Type B pancreatic cell (in vitro differentiated cells): ENCODE measurements at places on chromosomes 1 and 21.
A peak's percentile ranks its signal among the peaks of the same experiment; 100 is the strongest.

DNA sequence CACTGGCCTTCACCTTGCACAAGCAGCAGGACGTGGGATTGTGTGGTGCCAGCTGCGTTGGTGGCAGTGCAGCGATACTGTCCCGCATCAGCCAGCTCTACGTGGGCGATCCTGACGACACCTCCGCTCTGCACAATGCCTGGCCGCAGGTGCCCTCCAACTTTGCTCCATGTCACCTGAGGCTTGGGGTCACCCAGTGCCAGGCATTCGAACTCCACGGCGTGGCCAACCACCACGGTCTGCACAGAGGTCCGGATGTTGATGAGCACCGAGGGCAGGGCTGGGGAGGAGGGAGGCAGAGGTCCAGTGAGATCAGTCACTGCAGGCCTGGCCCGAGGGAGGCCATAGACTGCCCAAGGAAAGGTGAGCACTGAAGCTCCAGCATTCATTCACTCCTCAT is 22.6 kb downstream of the LDLRAD2 start:
- DNase-seq, result no peak

GRCh38 chr1:201332616-201333335 is 44.7 kb downstream of the TNNT2 start:
- DNase-seq, result no peak

GRCh38 chr1:41976671-41977070 is 57.9 kb upstream of the HIVEP3 start:
- DNase-seq, result no peak

GRCh38 chr1:41648230-41648629 is 163.7 kb upstream of the EDN2 start:
- no peak for DNase-seq

GRCh38 chr1:27527223-27527889 is 37.4 kb upstream of the WASF2 start:
- no peak for DNase-seq

- no peak for DNase-seq
Observed at GRCh38 chr1:15358565-15359133, 51.0 kb upstream of the EFHD2 start.

- peak; percentile 78 for DNase-seq
Observed at GRCh38 chr1:6208723-6209660, 3.1 kb downstream of the RNF207 start.

DNA sequence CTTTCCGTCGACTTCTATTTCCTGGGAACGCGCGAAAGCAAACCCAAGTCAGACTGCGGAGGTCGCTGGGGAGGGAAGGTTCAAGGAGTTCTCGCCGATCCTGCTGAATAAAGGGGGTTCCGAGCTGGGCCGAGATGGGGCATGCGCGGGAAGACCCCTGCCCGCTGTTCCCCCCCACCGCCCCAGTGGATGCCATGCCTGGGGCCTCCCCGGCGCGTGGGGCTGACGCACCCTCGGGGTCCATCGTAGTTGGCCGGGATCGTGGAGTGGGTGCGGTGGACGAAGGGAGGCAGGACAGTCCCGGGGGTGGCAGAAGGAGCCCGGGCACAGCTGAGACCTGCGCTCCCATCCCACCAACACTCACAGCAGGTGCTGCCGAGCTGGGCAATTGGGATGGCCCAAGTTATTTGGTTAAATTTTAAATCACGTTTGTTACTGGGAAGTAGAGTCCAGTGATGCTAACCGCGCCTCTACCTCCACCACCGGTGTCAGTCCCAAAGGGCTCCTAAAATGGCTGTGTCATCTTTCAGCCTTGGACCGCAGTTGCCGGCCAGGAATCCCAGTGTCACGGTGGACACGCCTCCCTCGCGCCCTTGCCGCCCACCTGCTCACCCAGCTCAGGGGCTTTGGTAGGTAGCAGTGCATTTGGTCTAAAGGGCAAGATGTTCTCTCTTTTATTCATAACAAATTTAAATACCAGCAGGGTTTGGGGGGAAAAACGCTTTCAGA is 801 bp downstream of the MX1 start:
- DNase-seq, result no peak

GRCh38 chr1:62800281-62800680 is 16.3 kb downstream of the ATG4C start:
- no peak for DNase-seq

GRCh38 chr21:34031835-34032370 is 41.5 kb upstream of the MRPS6 start:
- DNase-seq, result no peak

GRCh38 chr1:230129341-230129740 is 62.3 kb downstream of the GALNT2 start:
- DNase-seq, result no peak

GRCh38 chr1:150477733-150478132 is 9.5 kb upstream of the TARS2 start:
- DNase-seq, result no peak

DNA sequence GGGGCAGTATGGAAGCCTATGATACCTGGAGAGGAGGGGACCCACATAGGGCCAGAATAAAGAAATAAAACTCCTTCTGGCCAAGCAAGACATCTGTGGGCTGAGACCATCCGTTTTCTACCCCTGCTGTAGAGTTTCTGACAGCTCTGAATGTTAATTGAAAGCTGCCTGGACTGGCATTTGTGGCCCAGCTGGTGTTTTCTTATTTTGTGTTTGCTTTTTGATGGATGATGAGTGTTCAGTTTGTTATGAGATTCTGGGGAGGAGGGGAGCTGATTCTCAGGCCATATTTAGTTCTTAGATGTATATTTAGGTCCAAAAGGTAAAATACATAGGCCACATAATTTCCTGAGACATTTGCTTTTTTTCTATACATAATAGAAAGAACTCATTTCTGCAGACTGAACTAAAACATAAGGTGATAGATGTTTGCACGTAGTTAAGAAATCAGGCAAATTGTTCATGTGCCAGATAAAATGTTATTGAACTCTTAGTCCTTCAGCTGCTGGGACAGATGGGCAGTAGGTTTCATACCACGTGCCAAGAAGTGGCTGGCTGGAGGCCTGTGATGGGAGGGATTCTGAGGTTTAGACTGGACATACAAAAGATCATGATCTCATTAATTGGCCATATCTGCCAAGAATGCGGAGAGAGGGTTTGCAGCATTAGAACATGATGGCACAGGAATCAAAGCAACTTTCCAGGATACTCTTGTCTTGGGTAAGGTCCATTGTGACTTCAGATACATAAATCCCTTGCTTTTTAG is 54.1 kb downstream of the DSCAM start:
- no peak for DNase-seq

GRCh38 chr1:232697187-232697822 is 67.4 kb upstream of the SIPA1L2 start:
- DNase-seq, result no peak

DNA sequence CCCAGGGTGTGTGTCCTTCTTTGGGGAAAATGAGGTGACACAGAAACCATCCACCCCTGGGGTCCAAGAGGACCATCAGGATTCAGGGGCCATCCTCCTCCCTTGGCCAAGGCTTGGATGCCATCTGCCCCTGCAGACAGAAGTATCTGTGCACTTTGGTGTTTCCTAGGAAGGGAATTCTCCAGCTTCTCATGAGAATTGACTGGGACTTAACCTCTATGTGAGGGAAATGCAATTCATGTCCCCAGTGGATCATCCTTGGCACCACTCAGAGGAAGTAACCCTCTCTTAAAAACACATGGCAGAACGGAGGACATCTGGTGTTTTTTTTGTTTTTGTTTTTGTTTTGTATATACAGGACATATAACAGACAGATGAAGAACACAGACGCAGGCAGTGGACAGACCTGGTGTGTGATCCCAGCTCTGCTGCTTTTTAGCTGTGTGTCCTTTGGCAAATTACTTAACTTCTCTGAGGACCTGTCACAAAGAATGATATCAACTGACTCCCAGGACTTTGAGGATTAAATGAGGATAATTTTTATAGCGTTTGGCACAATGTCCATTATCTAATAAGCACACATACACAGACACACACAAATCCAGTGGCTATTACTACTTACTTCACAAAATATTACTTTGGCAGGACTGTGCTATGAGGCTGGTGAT is 3.8 kb downstream of the TNN start:
- DNase-seq, result no peak

- no peak for DNase-seq
Observed at GRCh38 chr1:222195857-222196256, 352.0 kb downstream of the HHIPL2 start.

DNA sequence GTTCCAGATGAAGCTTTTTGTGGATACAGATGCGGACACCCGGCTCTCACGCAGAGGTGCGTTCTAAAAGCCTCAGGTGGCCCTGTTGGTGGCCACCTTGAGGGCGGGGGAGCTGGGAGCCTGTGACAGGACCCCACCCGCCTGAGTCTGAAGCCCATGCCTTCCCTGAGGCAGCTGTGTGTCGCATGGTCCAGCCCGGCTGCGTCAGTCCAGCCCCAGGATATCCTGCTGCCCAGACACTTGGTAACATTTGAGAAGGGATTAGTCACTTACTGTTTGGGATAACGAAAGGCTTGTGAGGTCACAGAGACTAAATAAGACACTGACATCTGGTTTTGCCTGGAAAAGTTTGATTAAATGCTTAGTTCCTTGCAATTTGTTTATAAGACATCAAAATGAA is 68.9 kb downstream of the UCK2 start:
- DNase-seq, result no peak

DNA sequence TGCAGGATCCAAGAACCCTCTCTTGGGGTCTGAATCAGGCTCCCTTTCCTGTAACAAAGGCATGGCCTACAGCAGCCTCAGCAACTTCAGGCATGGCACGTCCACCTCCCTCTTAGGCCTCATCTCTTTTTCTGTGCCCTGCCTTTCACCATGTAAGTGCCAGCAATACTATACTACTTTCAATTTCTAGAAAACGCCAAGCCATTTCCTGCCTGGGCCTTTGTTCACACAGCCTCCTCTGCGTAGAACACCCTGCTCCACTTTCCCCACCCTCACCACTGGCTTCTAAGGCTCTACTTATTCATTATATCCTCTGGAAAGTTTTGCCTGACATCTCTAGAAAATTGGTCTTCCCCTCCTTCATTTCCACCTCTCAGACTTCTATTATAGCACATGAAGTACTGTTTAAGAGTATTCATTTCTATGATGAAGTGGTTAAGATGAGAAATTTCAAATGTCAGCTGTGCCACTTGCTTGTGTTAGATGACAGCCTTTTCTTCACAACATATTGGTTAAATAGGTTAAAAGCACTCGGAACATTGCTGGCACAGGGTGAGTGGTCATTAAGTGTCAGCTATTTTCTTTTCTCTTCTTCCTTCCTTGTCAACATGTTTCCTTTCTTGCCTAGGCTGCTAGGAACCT is 41.6 kb upstream of the VWA5B1 start:
- DNase-seq, result no peak

DNA sequence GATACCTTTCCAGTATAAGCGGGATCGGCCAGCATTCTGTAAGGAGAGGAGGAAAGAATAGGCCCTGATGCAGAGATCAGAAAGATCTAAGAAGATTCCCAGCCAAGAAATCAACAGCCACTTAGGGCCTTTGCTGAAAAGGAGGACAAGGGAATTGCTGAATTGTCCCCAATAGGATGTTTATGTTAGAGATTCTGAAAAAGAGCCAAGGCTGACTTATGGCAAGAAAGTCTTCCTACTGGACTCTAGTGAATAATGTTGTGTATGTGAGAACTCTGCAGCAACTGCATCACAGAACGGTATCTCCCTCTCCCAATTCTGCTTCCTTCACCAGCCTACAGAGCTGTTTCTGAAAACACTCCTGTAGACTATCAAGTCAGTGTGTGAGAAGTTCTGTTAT is 298.0 kb upstream of the CXADR start:
- DNase-seq, result no peak

DNA sequence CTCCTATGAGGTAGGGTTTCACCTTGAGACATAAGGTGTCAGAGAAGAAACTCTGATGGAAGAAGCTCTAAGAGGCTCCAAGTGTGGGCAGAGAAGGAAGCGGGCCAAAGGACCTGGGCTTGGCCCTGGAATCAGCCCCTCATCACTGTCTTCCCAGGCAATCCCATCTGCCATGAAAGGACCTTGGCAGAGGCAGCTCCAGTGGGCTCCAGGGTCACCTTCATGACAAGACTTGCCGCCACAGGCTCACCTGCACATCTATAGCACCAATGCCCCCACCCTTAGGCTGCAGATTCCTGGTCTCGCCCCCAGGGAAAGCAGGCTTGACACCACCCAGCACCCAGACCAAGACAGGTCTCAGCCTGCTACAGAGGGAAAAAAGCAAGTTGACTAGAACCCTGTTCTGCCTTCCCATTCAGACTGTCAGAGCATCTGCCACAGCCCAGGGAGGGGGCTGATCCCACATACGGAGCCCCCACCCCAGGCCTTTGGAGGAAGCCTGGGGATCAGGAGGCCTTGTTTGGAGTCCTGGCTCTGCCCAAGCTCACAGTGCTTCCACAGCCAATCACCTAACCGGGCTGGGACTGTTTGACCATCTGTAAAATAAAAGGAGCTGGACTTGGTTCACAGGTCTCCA is 490 bp upstream of the FAM110D start:
- no peak for DNase-seq

GRCh38 chr21:45376459-45377324 is 28.3 kb upstream of the COL18A1 start:
- DNase-seq, result no peak

GRCh38 chr1:78834201-78834741 is 172.3 kb downstream of the ADGRL4 start:
- no peak for DNase-seq

DNA sequence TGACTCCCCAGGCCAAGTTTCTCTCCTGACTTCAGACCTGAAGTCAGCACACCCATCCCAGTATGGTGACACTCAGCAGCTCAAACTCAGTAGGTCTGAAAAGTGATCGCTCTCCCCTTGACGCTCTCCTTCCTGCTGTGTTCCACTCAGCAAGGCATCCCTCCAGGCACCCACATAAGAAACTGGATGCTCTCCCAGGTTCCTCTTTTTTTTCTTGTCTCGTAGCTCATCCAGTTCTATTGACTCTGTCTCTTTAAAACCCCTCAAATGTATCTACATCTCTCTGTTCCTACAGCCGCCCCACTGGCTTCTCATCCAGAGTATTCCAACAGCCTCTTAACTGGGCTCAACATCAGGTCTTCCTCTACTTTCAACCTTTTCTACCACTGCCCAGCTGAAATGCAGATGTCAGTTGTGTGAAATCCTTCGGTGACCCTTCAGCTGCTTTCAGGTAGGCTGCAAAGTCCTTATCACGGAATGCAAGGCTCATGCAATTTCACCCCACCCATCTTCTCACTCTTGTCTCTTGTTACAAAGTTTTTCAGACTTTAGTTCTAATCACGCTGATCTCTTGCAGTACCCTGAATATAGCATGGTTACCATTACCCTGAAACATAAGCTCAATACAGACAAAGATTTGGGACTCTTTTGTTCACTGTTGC is 286.2 kb upstream of the POU3F1 start:
- no peak for DNase-seq

DNA sequence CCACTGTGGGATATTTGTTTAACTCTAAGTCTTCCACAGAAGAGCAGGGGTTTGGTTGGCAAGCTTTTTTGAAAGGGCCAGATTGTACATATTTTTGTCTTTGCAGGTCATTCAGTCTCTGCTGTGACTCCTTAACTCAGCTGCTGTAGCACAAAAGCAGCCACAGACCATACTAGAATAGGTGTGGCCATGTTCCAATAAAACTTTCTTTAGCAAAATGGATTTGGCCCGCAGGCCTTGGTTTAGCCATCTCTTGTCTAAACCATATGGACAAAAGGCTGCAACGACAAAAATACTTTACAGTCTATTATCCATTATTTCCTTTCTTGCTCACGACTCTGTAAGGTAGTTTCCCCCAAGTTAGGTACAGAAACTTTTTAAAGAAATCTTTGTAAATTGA is 60.5 kb downstream of the ESRRG start:
- no peak for DNase-seq

GRCh38 chr1:234916840-234917239 is 211.8 kb downstream of the TOMM20 start:
- no peak for DNase-seq

GRCh38 chr1:229093609-229094336 is 177.1 kb upstream of the RAB4A start:
- peak; percentile 50 for DNase-seq

GRCh38 chr1:234665975-234666605 is 56.1 kb upstream of the IRF2BP2 start:
- no peak for DNase-seq
